ENCODE measurements at places on chromosomes 6 and 20. TPM values are rescaled to one million over a fixed set of nuclear protein-coding genes. Genes with fewer than 3 reads are reported as not detected.

Gene ASIP
- total RNA-seq = not detected

- DNase-seq = no peak
Measured at GRCh38 chr6:75170691-75171560, 34.9 kb downstream of the COL12A1 start.

DNA sequence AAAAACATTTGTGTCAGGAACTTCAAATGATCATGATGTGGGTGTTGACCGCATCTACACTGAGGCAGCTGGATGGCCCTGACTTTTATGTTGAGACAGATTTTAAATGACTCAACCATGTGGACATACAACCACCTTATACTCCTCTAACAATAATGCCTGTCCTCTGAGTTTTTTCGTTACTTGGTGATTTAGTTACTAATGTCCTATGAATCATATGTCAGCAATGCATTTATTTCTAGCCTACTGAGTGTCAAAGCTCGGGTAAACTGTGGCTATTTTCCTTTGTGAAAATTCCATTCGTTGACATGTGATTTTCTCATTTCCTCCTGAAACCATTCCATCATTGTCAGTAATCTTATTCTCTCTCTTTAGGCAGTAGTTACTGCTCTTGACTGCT, 38.9 kb upstream of the NKX2-4 start:
- no peak for DNase-seq

DNA sequence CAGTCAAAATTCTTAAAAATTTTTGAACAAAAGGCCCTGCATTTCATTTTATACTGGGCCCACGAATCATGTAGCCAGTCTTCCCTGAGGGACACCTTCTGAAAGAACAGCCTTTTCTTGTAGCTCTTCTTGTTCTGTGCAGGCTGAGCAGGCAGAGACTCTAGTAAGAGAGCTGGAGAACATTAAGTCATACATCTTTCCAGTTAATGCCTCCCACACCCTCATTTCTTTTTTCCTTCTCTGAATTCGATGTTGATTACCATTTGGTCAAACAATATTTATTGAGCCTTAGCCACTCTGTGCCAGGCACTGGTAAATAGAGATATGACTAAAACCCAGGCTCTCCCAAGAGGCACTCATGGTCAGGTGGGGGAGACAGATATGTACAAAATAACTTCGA, 33.6 kb downstream of the METTL24 start:
- no peak for DNase-seq

GRCh38 chr6:82836022-82836575, 229.5 kb downstream of the UBE3D start:
- peak; percentile 26 for DNase-seq

All from H9 (cell line).